ENCODE measurements at places on chromosomes 2 and 18.

DNA sequence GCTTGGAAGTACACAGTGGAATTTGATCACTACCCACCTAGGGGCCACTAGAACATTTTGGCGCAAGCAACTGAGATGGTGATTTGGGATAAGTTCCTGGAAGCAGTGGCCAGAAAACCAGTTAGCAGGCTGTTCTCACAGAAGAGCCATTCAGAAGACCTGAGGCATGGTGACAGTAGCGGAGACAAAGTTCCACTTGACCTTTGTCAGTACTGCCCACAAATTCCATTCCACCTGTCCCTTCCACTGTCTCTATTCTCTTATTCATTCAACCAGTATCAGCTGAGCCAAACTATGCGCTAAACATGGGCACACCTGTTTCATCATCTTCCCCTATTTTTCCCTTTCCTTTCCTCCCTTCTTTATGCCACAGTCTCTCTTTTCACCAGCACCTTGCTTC, 59.2 kb upstream of the PPP1CB start:
- DNase-seq = no peak

DNA sequence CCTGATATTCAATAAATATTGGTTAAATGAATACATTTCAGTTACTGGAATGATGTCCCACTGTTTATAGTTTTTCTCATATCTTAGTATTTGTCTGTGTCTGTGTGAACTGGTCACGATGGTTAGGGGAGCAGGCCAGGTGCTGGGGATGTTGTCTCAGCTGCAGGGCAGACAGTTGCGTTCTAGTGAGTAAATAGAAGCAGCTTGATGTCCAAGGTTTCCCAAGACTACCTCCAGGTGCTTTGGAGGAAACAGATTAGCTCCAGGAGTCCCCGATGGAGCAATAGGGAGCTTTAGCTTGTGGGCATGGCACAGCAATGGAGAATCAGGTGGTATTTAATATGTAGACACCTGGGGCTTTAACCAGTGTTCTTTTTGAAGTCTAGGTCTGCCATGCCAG, 75.5 kb downstream of the GULP1 start:
- DNase-seq = no peak

DNA sequence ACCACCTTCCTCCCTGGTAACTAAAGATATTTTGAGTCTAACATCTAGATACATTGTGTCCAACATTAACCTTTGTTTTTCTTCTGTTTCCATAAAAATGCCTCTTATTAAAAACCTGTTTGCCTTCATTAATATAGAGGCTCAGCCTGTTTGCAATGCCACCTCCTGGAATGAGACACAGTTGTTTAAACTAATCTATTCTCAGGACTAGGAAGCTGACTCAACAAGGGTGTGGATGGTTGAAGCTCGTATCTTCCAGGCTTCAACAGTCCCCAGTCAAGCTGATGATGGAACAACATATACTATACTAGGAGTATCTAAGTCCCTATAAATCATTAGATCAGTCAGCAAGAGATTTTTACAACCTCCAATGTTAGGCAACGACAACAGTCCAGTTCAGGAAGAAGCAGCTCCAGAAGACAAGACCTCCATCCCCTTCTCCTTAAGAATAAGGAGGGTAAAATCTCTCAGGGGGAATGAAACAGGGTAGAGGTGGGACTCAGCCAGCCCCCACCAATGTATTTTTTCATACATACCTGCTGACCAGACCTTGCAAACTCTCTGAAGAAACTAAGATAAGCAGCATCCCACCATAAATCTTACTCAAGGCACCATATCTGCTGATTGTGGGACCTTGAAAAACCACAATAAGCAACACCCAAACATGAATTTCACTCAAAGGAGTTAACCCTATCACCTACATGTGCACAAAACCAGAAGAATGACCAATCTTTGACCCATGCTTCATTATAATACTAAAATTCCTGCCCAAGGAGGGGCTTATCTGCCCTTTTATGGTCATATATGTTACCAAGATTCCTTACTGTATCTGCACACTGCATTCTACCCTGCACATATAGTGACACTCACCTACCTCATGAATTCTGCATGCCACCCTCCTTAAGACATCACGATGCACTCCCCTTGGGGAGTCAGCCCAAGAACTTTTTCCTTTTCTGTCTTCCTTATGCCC, 21.4 kb downstream of the ZNF24 start:
- no peak for DNase-seq

DNA sequence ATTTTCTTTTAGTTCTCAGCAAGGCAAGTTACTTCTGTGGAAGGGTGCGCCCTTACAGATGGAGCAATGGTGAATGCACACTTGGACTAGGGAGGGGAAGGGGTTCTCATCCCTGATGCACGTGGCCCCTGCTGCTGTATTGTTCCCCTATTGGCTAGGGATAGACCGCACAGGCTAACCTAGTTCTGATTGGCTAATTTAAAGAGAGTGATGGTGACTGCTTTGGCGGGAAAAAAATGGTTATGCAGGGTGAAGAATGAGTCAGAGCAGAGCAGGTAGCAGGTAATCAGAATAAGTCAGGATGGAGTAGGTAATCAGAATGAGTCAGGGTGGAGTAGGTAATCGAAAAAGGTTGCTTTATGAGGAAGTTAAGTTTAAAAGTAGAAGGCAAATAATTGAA, 171.5 kb downstream of the MTCL1 start:
- DNase-seq = no peak

DNA sequence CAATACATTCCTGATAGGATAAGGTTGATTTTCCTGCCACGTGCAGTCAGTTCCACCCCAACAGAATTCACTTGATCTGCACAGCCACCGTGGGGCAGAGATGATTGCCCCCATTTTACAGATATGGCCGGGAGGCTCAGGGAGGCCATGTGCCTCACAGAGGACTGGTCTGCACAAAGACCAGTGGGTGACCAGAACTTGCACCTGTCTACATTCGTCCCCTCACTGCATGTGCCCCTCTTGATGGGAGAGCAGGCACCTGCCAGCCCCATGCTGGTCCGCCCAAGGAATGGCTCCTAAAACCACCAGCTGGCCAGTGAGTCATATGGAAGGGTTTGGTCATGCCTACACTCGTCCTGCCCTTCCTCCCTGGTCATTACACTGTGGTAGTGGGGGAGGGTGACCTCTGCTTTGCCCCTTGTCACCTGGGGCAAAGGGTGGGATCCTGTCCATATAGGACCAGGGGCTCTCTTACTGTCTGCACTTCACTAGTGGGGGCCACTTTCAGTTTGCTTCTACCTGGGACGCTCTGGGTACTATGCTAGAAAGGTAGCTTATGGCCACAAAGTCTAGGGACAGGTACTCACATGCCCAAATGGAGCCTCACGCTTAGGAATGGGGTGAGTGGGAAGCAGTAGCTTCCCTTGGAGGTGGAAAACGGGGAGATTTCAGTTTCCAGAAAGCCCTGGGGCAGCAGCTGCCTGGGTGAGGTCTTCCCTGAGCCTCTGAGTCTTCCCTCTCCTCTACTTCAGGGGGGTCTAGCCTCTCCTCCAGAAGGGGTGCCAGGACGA, 14.7 kb downstream of the RRM2 start:
- no peak for DNase-seq

DNA sequence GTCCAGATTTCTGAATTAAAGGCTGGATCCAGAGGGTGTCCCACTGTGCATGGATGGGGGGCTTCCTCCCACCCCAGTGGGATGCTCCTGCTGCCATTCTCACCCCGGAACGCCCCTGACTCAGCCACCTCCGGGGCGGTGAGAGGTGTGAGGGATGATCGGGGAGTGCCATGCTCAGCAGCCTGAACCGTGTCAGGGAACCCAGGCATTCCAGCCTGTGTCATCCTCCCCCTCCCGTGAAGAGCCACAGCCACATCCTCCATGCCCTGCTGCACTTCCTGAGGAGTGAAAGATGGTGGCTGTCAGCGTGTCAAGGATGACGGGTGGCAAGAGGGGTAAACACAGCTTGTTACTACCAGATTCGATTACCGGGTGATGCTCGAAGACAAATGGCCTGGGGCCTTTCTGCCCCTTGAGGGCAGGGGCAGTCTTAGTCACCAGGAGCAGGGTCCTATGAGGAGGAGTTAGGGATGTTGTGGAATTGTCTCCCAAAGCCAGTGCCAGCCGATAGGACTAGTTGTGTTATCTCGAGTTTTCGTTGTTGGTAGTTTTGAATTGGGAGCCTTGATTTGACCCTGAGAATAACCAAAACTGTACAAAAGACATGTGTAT, 80.8 kb downstream of the TCF7L1 start:
- no peak for DNase-seq

DNA sequence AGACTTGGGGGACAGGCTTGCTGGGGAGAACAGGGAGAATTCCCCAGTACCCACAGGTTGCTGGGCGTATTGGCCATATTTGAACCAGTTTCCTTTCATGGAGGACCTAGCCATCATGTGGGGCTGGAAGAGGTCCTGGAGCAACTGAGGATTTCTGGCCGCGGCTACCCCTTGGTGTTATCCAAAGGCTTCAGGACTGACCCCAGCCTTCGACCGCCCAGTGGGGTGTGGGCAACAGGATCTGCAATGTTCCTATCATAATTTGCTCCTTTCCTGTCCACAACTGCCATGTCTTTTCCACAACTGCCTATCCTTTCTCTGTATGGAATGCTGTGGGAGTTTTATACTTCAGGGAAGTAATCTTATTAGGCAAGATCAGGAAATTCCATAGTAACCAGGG, 1053.6 kb upstream of the SLC39A10 start:
- no peak for DNase-seq

- no peak for DNase-seq
Measured at GRCh38 chr18:78376046-78376445, 603.6 kb upstream of the SALL3 start.

DNA sequence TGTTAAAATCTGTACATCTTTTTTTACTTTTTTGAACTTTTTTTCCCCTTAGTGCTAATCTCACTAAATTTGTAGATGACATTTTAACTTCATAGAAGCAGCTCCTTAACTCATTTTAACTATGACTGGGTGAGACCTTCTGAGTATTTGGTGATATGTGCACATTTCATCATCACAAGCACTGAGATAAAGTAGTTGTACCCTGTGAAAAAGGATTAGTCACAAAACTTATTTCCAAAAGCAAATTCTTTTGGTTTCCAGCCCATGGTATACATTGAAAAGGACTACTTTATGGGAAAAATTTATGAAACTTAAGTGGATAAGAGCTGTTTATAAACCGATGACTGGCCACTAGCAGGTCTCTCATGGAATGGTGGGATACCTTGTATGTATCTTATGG, 581.5 kb downstream of the PLCL1 start:
- DNase-seq = no peak

- no peak for DNase-seq
Measured at GRCh38 chr18:56702946-56703345, 51.8 kb downstream of the WDR7 start.

DNA sequence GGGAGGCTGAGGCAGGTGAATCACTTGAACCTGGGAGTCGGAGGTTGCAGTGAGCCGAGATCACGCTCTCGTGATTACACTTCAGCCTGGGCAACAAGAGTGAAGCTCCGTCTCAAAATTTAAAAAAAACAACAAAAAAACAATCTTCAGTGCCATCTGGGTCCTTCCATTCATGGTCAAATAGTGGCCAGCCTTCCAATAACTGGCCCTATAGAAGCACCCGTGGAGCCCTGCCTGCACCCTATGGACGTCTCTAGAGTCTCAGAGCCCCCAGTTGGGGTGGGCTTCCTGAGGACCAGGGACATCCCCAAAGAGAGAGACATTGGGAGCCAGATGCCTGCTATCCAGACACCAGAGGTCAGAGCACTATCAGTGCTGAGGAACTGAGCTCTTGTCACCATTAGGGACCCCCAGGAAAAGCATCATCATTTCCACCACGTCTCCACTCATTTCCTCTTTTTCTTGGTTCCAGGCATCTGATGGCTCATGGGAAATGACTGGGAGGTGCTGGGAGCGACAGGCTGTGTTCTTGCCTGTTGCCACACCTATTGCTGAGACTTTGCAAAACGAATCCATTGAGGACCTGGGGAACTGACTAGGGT, 9.4 kb downstream of the NEU2 start:
- DNase-seq = no peak

GRCh38 chr2:211591426-211591825, 947.2 kb downstream of the ERBB4 start:
- no peak for DNase-seq

DNA sequence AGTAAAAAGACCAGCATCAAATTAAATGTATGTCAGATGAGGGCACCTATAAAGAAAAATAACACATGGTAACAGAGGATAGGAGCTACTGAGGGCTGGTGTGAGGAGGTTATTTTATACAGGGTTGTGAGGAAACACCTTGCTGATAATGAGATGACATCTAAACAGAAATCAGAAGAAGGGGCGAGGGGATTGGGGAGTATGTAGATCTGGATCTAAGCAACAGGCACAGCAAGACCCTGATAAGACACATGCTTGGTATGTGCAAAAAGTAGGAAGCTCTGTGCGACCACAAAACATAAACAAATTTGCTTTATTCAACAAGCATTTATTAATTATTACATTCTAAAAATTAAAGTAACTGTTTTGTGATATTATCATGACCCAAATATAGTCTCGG, 295.4 kb downstream of the ZEB2 start:
- DNase-seq = no peak

DNA sequence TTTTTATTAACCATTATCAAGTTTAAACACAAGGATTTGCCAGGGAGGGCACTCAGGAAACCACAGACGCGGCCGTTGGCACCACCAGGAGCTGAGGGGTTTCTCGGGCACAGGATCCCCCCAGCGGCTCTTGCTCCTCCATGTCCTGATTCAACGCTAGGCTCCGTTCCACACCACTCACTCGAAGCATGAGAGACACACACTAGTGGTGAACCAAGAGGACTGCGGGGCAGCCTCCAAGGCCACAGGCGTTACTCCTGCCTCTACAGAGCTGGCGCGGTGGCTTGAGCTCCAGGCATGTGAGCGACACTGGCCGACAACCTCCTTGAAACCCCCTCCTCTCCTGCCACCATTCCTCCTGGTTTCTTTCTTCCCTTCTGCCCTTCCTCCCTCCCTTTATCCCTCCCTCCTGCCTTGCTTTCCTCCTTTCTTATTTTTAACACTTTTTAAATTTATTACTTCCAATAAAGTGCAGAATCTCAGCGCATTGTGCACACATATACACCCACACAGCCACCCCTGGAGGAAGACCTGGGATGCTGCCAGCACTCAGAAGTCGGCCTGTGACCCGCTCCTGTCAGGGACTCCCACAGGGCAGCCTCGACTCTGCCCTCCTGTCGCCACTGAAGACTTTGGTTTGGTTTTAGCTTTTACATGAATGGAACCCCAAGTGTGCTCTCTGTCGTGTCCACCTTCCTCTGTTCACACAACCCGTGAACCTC, 21.7 kb downstream of the COX7A2L start:
- no peak for DNase-seq

Data from SIG-M5 (cell line).